ENCODE measurements at places on chromosomes 12 and 14.

DNA sequence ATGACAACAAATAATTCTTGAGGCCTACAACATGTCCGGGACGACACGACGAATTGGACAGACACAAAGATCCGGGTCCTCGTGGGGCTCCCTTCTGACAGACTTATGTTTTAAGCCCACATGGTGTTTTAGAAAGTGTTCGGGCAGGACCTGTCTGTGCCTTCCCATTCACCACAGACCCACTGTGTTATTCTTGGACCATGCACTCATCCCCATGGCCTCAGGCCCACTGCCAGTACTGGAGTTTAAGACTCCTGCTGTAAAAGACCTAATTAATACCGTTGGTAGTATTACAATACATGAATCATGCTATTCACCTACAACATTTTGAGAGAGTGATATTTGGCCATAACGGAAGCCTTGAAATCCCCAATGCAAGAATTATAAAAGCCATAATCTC is 20.0 kb downstream of the SLC15A4 start:
- DNase-seq = no peak

DNA sequence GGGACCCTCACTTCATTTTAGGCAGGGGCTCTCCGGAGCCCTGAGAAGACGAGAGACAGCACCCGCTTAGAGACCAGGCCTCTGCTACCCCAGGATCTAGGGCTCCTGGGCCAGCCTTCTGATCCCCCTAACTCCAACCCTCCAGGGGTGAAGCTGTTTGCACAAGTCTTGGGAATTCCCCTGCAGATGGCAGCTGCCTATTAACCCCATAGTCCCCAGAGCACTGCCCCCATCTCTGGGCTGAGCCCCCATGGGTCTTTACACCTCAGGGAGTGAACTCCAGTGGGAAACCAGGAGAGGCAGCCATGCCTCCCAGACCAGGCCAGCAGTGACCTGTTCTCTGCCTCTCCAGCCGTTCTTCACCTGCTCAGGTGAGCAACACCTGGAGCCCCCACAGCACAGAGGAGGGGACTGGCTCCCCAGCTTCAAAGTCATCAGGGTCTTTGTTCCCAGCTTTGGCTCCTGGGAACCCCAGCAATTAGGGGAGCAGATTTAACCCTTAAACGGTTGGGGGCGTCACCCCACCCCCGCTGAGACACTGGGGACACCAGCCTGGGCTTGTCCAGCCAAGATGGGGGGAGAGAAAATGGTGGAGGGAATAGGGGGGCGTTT is 2.3 kb downstream of the WNT10B start:
- no peak for DNase-seq

GRCh38 chr12:31324845-31325523 is 966 bp downstream of the SINHCAF start:
- peak; percentile 48 for DNase-seq

GRCh38 chr14:100297320-100298300 is 8.6 kb downstream of the SLC25A29 start:
- DNase-seq = no peak

DNA sequence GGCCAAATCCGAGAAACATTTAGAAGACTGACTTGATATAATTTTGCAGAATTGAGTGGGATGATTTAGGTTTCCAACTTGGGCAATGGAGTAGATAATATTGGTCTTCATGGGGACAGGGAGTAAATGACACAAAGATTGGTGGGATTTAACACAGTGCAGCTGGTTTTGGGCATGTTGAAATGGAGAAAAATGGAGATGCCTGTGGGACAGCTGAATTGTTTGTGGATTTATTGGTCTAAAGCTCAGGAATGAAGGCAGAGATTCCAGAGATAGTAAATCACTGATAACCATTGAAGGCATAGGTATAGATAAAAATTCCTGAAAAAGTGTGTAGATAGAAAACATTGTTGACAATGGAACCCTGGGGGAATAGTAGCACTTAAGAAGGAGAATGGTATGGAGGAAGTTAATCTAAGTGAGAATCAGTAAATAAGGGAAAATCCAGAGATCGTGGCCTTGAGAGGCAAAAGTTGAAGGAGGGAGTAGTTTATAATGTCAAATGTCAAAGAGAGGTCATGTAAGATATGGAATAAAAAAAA is 120.9 kb upstream of the ATP2B1 start:
- DNase-seq = no peak

GRCh38 chr12:89414851-89415250 is 62.5 kb upstream of the DUSP6 start:
- DNase-seq = no peak
